Stimulated activated naive CD4-positive, alpha-beta T cell treated with Interleukin-2 at 50 U/mL for 16 hours (primary cell): ENCODE measurements at places on chromosomes 16 and 17.

DNA sequence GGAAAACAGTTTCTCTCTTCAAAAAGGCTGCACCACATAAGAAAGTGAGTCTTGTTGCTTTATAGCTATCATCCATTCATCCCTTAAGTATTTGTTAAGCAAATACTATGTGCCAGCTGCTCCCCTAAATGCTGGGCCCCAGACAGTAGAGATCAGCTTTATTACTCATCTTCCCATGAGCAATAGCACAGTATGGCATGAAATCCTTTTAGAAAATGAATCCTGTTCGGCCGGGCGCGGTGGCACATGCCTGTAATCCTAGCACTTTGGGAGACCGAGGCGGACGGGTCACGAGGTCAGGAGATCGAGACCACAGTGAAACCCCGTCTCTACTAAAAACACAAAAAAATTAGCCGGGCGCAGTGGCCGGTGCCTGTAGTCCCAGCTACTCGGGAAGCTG lies 99.5 kb downstream of the MYO1D start:
- DNase-seq: no peak

DNA sequence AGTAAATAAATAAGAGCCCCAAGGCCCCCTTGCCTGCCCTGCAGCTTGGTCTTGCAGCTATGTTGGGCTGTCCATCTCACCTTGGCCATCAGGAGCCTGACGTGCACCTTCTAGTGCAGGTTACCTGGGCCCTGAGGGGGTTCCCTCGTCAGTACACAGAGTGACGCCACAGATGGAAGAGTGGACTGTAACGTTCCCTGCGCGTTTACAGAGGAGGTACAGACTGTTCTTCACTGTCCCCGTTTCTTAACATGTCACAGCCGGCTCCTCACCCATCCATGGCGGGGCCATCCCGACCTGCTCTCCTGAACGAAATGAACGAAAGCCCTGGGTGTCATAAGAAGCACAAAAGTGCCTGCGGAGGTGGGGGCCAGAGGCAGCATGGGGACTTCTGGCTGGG lies 15.9 kb upstream of the FASN start:
- no peak for DNase-seq

GRCh38 chr17:4941319-4941610 lies 1.2 kb downstream of the RNF167 start:
- no peak for DNase-seq

DNA sequence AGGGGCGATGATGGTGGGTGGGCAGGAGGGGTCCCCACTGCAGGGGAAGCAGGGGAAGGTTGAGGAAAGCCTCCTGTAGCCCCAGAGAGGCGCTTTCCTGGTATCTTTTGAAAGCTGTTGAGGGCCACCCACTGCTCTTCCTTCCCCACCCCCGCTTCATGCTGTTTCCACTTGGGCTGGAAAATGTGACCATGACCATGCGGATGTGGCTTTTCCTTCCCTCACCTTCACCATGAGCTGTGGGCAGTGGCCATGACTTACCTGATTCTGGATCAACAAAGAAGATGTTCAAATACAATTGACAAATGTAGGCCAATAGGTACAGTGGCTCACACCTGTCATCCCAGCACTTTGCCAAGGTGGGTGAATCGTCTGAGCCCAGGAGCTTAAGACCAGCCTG lies 13.8 kb downstream of the MVP start:
- no peak for DNase-seq

GRCh38 chr16:67701420-67701819 lies 17.7 kb downstream of the GFOD2 start:
- DNase-seq: no peak

GRCh38 chr16:58847902-58848661 lies 114.0 kb upstream of the GOT2 start:
- no peak for DNase-seq

DNA sequence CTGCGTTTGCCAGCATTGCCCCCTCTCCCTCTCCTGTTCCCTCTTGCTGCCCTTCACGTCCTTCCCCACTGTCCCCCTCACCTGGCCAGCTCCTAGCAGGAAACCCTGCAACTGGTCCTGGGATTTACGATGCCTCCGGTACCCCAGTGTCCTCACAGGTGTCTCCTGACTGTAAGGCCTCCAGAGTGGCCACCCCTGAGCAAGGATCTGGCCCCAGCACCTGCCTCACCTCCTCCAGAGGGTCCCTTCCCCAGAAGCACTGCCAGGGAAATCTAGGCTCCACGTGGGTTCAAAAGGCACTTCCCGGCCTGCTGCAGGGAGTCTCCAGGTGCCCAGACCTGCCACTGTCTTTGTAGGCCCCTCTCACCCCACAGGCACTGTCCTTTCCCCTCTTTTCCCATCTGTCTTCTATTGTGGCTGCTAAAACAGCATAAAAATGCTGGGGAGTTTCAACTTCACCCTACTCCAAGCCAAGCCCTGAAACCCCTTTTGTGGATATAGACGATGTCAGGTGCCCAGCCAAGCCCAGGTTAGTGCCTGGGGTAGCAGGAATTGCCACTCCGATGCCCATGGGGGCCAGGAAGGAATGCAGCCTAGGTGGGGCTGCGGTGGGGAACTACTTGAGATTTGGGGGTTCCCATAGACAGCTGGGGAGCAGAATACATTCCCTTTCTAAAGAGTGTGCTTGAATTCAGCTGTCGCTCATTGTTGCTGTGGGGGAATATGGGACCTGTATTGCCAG lies 25.7 kb downstream of the RAB11FIP4 start:
- no peak for DNase-seq

DNA sequence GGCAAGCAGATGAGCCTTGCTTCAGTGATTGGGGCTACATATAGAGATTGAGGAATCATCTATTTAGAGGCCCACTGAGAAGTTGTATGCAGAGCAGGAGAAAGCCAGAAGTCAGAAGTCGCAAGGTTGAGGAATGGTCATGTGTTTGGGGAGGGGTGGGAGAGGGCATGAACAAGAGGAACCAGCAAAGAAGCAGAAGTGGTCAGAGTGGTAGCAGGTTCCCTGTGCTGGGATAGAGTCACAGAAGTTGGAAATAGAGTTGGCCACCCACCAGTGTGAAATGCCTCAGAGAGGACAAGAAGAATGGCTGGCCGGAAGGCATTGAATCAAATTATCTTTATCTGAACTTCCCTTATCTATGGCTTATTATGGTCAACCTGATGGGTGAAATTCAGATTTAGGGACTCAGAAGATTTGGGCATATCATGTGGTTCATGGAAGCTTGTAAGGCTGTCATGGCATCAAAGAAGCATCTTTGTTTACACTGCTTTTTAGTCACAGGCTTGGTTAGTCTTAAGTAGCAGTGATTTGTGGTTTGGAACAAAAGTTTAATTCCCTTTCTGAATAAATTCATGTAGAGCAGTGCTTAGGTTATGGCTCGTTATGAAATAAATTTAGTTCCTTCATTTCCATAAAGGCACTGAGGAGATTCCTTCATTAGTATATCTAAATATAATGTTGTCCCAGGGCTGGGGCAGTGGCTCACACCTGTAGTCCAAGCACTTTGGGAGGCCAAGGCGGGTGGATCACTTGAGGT lies 19.7 kb downstream of the MAP3K3 start:
- DNase-seq: no peak
